ENCODE measurements at places on chromosomes 1 and 21.

- H3K4me3 ChIP-seq, result no peak overlapping the region
- H3K27me3 ChIP-seq, result no peaks in the 10 kb centered on the region
- no peak for DNase-seq
Observed at GRCh38 chr1:219477861-219478260, 135.0 kb downstream of the ZC3H11B start.

GRCh38 chr21:42395905-42396651, at the start of gene TMPRSS3:
Gene TMPRSS3, minus strand, starts transcription at chr21:42396052. Its CDS starts 635 bp downstream, at chr21:42395417.
- no peak within 1 kb of the TSS for H3K4me3 ChIP-seq
- no peak within 1 kb of the TSS for H3K27ac ChIP-seq
- no peaks in the 10 kb centered on the region for H3K4me1 ChIP-seq
- H3K27me3 ChIP-seq, result no peaks in the 10 kb centered on the region
- DNase-seq, result peak; percentile 49
- no peaks in the 10 kb centered on the region for H3K36me3 ChIP-seq

DNA sequence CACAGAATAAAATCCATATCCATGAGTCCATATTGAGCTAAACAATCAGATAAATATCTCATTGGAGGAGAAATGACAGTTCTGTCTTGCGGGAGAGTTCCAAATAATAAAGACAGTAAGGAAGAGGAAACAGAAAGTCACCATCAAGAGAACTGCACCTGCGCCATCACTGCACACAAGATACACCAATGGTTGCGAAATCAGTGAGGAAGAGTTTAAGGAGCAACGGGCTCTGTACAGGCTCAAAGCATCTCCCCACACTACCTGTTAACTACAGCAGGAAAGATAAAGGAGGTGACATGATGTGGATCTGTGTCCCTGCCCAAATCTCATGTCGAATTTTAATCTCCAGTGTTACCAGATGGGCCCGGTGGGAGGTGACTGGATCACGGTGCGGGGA, 7.8 kb downstream of the C2CD2 start:
- H3K36me3 ChIP-seq, result no peaks in the 10 kb centered on the region
- H3K27me3 ChIP-seq, result no peaks in the 10 kb centered on the region
- no peak for DNase-seq
- H3K27ac ChIP-seq, result no peak overlapping the region
- no peak overlapping the region for H3K4me3 ChIP-seq
- H3K4me1 ChIP-seq, result peaks cover 21% of the 10 kb centered on the region

DNA sequence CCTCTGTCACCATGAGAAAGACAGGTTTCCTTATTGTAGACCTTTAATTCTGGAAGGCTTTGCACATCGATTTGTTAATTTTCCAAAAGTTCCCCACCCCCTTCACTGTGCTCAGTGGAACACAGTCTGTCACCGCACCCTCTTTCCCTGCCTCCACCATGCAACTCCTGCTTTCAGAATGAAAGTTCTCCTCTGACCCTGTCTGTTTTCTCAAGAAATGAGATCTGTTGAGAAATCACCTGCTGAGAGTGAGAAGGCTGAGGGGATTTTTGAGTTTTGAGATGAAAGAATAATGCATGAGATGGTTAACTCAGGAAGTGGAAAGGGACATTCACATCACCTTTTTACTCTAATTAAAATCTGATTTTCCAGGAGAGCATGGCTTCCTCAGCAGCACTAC, 99.6 kb downstream of the CYYR1 start:
- no peaks in the 10 kb centered on the region for H3K36me3 ChIP-seq
- H3K4me1 ChIP-seq, result peaks cover 10% of the 10 kb centered on the region
- DNase-seq, result no peak
- no peak overlapping the region for H3K27ac ChIP-seq

- no peaks in the 10 kb centered on the region for H3K27me3 ChIP-seq
- no peak overlapping the region for H3K4me3 ChIP-seq
- DNase-seq, result peak; percentile 60
Observed at GRCh38 chr1:234716908-234717375, 107.0 kb upstream of the IRF2BP2 start.

DNA sequence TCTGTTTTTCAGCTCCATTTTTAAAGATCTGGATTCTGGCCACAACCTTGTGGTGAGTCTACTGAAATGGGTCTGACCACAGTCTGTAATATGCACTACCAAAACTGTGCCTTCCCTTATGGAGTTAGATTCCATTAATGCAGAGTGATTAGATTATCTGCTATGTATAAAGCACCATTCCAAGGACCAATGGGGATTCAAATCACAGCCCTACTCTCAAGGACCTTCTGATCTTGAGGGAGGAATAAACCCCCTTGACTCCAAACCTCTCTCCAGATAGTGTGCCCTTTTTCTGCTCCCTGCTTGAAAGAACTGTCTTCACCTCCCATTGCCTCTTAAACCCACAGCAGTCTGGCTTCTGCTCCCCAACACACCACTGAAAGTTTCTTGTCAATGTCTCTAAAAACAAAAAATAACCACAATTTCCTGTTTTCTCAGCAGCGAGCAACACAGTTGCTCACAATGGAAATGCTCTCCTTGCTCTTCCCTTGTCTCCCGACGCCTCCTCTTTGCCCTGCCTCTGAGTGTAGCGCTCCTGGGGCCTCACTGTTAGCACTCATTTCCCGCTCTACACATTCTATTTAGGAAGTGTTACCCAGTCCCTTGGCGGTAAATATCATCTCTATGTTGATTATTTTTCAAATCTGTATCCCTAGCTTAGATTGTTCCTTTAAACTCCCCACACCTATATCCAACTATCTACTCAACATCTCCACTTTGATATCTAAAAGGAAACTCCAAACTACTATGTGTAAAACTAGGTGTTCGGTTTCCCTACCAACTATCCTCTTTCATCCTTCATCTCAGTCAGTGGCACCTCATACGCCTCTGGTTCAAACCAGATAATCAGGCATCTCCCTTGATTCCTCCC, 13.6 kb downstream of the PCNX2 start:
- H3K4me1 ChIP-seq, result no peaks in the 10 kb centered on the region
- DNase-seq, result no peak
- no peaks in the 10 kb centered on the region for H3K27me3 ChIP-seq
- H3K4me3 ChIP-seq, result no peak overlapping the region
- H3K36me3 ChIP-seq, result no peaks in the 10 kb centered on the region
- H3K27ac ChIP-seq, result no peak overlapping the region

DNA sequence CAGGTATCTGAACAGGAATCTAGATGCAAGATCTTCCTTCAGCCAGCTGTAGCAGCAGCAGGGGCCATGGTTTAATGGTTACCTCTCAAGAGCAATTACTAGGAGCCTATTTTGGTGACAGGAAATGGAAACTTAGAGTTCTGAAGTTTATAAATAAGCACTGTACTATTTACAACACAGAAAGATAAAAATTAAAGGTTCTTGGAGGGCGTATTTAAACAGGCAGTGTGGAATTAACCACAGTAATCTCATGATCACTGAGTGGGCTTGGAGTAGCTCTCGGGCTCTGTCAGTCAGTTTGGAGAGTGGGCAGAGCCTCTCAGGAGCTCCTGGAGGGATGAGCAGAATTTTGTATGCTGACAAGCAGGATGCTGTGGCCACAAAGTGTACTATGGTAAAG, 10.2 kb upstream of the FCRL5 start:
- DNase-seq, result no peak
- no peaks in the 10 kb centered on the region for H3K36me3 ChIP-seq
- no peak overlapping the region for H3K27ac ChIP-seq
- no peak overlapping the region for H3K4me3 ChIP-seq
- no peaks in the 10 kb centered on the region for H3K4me1 ChIP-seq

DNA sequence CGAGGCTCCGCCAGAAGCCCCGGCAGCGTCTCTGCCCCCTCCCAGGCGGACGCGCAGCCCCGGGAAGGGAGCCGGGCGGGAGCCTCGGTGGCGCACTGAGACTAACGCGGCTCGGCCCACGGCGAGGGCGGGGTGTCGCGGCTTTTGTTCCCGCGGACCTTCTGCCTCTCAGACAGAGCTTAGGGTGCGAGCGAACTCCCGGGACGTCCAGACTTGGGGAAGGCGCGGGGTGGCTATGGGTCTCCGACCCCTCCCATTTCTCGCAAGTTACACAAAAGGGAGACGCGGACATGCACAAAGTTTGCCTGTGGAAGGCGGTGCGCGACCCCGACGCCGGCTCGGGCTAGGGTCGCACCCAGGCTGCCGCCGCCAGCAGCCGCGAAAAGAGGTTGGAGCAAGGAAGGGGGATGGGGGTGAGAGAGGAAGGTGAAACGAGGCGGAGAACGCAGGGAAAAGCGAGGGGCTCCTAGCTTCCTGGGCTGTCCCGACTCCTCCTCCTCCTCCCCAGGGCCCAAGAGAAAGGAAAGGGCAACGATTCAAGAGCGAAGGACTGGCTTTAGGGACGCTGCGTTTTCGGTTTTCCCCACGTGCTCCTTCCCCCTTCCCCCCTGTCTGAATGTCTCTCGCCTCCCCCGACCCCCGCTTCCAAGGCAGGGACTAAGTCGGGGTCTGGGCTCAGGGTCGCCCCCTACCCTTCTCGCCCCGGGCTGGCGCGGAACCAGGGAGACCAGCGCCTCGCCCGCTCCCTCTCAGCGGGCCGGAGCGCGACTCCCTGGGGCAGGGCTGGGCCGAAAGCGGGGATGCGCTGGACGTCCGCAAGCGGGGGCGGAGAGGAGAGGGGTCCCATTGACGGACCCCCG, 729 bp downstream of the APP start:
- peak overlapping the region; percentile 89 for H3K27ac ChIP-seq
- peak; percentile 74 for DNase-seq

DNA sequence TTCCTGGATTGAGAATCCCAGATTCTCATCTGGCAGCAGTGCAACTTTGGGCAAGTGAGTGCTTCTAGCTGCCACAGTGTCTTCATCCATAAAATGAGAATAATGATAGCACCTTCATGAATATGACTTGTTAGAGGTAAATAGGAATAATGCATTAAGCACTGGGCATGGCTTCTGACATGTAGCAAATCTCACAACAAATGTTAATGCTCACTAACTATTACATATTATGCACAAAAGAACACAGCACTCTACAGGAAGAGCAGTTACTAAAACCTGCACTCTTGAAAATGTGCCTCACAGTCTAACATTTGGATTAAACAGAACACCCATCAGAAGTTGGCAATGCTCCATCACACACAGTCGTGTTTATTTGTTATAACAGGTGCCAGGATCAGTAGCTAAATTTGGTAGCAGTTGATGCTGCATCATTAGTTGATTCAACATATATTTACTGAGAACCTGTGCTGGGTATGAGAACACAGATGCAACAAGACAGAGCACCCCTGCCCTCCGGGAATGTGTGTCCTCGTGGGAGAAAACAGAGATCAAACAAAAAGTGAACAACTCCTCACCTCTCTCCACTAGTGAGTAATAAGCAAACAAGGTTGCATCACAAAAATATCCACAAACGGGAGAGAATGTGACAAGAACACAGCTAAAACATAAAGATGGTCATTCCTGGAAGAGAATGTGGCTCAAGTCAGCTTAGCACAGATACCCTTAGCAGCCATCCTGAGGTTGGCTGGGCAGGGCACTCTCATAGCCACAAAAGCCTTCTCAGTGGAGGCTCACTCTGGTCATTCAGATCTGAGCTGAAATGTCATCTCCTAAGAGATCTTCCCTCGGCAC, 26.2 kb upstream of the LBR start:
- no peak for DNase-seq
- H3K36me3 ChIP-seq, result no peaks in the 10 kb centered on the region
- peaks cover 20% of the 10 kb centered on the region for H3K4me1 ChIP-seq
- peak overlapping the region; percentile 72 for H3K27ac ChIP-seq
- H3K4me3 ChIP-seq, result no peak overlapping the region
- no peaks in the 10 kb centered on the region for H3K27me3 ChIP-seq

DNA sequence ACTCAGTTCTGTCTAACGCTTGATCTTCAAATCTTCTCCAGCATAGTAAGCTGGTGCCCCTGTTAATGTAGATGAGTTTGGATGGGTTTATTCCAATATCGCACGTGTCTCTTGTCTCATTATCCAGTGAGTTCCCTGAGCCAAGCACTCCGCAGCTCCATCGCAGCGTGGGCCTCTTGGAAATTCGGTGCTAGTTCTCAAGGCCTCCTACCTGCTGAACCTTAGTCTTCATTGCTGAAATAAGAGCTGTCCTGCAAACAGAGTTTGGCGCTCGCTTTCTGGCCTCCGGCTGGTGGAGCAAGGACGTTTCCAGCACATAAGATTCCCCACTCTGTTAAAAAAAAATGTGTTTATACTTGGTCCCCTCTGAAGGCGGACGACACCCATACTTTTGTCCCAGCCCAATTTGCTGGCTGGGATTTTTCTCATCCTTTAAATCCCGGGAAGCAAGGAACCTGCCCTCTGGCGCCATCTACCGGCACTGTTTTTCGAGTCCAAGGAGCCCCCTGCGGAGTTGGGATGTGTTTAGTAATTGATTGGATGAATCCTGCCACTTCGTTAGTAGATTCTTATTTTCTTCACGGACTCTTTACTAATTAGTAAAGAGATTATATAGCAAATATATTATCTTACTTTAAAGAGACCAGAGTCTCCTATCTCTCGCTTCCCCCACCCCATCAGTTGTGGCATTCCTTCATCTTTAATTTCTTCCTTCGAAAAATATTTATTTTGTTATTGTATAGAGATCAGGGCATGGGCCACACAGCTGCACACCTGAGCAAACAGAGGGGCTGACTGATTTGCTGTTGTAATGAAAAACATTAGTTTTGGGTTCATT, 14.7 kb downstream of the JUN start:
- peak overlapping the region; percentile 68 for H3K27ac ChIP-seq
- H3K4me1 ChIP-seq, result peaks cover 29% of the 10 kb centered on the region
- peak; percentile 90 for DNase-seq
- H3K4me3 ChIP-seq, result no peak overlapping the region

- H3K4me1 ChIP-seq, result no peaks in the 10 kb centered on the region
- DNase-seq, result no peak
- no peaks in the 10 kb centered on the region for H3K27me3 ChIP-seq
- H3K4me3 ChIP-seq, result no peak overlapping the region
- H3K36me3 ChIP-seq, result no peaks in the 10 kb centered on the region
Observed at GRCh38 chr1:208374391-208374941, 130.3 kb upstream of the PLXNA2 start.

DNA sequence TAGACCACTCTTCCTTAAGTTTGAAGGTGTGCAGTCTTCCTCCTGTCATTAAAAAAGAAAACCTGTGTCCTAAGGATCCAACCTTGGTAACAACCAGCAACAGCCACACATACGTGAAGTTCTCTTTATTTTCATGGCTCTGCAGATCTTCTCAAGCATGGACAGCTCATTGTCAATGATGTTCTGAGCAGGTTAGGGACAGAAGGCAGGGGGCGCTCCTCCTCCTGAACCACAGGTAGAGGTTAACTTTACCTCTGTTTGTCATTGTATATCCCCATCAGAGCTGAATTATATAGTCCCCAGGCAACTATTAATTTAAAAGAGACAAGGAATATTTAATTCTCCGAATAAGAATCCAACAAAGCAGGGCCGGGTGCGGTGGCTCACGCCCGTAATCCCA, 52.5 kb upstream of the CR2 start:
- no peaks in the 10 kb centered on the region for H3K27me3 ChIP-seq
- H3K36me3 ChIP-seq, result no peaks in the 10 kb centered on the region
- H3K4me3 ChIP-seq, result no peak overlapping the region
- H3K4me1 ChIP-seq, result no peaks in the 10 kb centered on the region
- H3K27ac ChIP-seq, result no peak overlapping the region

DNA sequence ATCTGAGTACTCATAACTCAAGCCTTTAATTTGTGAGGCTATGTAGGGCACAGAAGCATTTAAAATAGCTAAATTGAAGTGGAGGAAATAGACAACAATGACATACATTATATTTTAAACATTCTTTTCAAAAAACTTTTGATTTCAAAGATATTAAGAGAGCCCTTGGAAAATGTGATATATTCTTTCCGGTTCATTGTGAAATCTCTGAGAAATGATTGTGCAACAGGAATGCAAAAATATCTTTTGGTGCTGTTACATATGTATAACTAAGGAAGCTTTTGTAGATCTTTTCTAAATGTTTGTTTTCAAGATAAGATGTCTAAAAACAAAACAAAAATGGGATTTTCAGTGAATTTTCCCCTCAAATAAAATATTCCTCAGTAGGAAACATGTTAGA, 185.2 kb downstream of the LEPR start:
- no peaks in the 10 kb centered on the region for H3K4me1 ChIP-seq
- no peak overlapping the region for H3K4me3 ChIP-seq
- no peak overlapping the region for H3K27ac ChIP-seq
- H3K36me3 ChIP-seq, result no peaks in the 10 kb centered on the region
- no peaks in the 10 kb centered on the region for H3K27me3 ChIP-seq
